ENCODE measurements at places on chromosomes 16 and 17. TPM values are rescaled to one million over a fixed set of nuclear protein-coding genes. Genes with fewer than 3 reads are reported as not detected.

PPP1R27 gene
- not detected for total RNA-seq

CASKIN1 gene
- total RNA-seq, result 0.04 TPM

PHF23 gene
- total RNA-seq, result 49.1 TPM

STAT5B gene
- 15.0 TPM for total RNA-seq
